Renal cortical epithelial cell (primary cell): ENCODE measurements at places on chromosomes 11 and 22. TPM values are rescaled to one million over a fixed set of nuclear protein-coding genes. Genes with fewer than 3 reads are reported as not detected.

DNA sequence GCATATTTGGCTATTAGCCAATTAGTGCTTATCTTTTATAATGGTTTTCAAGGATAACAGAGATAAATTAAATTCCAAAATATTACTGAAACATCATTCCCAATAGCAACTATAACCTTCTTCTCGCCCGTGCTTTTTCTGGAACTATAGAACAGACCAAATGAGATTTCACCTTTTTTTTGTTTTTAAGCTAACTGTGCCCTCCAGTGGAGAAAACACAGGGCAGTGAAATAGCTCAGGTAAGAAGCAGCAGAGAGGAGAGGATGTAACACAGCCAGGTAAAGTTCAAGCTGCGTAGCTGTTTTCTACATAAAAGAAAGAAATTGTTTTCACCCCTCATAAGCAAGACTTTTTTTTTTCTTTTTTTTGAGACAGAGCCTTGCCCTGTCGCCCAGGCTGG, 28.2 kb downstream of the HSD17B12 start:
- DNase-seq, result no peak

GRCh38 chr22:46357711-46358520, 22.4 kb downstream of the TRMU start:
- no peak for DNase-seq

PRODH gene
- 1.9 and 4.3 TPM in 2 replicates for total RNA-seq

DNA sequence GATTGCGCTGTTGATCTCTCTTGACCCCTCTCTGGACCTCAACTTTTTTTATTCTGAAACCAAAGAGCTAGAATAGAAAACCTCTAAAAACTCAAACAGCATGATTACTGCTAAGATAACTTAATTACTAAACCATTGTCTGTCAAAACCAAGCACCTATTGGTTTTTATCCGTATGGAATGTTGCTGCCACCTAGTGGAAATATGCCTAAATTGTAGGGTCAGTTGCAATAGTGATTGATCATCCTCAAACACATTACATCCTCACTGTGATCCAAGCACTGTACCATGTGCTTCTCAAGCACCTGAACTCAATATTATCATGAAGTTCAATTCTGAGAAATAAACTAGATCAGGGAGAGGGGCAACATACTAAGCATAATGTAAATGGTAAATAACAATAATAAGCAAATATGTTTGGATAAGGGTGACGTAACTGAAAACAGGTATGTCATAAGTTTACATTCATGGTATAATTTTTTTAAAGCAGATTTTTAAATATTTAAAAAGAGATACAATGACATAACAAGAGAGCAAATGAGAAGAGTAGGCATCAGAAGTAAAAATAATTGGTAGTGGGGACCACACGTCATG, 3.8 kb upstream of the OR5A2 start:
- peak; percentile 52 for DNase-seq

DNA sequence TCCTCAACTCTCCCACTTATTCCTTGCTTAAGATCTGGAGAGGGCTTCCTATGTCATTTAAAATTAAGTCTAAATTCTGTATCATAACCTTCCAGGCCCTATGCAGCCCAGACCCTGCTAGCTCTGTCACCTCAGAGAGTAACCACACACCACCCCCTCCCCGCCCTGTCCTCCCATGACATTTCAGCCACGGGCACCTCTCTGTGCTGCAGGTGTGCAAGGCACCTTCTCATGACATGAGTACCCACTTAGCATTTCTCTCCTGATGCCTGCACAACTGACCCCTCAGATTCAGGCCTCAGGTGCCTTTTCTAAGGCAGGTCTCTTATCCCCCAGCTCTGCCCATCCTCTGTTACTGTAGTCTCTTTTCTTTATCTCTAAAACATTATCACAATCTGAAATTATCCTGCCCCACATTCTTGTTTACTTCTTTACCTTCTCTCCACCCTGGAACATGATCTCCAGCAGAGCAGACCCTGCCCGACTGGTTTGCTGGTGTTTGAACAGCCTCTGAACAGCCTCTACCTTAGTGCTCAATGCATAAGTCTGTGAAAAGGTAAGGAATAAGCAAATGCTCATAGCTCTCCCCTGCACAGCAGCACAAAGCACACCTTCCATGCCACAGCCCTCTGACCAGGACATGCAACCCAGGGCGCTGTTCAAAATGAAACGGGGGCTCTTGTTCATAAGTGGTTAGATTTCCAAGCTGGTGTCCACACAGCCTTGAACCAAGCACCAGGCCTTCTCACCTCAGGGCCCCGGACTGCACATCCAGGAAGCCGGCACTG, 196.1 kb upstream of the B3GAT1 start:
- no peak for DNase-seq
